CD4-positive, alpha-beta T cell treated with Interferon alpha-2 for 1 hour (primary cell): ENCODE measurements at places on chromosomes 16 and 17.

DNA sequence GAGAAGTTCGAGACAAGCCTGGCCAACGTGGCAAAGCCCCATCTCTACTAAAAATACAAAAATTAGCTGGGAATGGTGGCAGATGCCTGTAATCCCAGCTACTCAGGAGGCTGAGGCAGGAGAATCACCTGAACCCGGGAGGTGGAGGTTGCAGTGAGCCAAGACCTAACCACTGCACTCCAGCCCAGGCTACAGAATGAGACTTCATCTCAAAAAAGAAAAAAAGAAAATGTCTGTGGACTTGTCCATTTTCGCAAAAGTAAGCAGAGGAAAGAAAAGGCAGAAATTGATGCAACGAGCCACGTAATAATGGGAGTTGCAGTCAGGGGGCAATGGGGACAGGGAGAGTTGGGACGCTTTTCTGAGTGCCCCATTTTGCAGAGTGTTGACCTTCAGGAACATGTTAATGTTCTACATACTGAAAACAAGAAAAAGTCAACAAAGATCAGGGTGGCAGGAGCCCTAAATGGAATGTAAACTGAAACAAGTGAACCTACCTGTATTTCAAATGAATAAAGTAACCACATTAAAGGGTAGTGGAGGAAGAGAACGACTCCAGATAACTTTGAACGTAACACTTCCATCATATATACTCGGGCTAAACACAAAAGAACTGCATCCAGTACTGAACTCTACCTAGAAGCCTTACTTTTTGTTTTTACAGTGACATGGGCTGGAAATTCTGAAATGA is 76.4 kb downstream of the CNGB1 start:
- no peak for DNase-seq

- DNase-seq: no peak
These were observed 478.2 kb downstream of the WWOX start for GRCh38 chr16:78577630-78578029.

GRCh38 chr16:63228259-63228658 is 1192.0 kb upstream of the CDH8 start:
- no peak for DNase-seq

DNA sequence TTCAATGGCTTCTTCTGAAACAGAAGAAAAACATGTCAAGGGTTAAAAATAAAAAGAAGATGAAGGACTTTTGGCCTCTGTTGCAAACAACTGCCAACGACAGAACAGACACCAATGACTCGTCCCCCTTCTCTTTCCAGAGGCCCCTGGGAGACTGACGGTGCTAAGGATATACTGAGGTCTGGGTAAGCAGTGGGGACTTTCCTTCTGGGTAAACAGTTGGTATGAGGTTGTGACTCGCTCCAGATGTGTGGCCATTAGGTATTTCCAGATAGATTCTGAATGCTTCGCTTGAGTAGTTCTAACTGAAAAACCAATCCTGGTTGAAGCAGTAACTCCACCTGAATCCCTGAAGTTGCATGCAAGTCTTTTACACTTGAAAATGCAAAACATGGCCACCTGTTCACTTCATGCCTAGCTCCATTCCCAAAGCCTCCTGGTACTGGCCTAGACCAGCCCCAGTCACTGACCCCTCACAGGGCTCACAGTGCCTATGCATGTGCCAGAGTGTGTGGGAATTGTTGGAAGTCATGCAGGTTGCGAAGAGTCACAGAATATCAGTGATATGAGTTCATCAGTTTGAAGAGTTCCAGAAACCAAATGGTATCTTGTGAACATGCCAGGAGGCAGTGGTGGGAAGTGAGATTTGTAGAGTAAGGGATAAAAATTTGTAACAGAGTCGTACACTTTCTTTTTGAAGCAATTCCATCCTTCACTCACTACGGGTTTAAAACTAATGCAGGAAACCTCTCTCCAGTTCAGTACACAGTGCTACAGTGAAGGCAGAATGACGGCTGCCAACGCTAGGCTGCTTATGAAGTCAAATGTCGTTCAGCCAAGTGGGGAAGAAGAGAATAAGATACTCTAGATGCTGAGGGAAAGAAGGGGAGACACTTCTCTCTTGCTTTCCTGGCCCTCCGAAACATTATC is 217.8 kb downstream of the ZFHX3 start:
- DNase-seq: no peak

- no peak for DNase-seq
These were observed 47.9 kb downstream of the SETD6 start for GRCh38 chr16:58563235-58563634.

DNA sequence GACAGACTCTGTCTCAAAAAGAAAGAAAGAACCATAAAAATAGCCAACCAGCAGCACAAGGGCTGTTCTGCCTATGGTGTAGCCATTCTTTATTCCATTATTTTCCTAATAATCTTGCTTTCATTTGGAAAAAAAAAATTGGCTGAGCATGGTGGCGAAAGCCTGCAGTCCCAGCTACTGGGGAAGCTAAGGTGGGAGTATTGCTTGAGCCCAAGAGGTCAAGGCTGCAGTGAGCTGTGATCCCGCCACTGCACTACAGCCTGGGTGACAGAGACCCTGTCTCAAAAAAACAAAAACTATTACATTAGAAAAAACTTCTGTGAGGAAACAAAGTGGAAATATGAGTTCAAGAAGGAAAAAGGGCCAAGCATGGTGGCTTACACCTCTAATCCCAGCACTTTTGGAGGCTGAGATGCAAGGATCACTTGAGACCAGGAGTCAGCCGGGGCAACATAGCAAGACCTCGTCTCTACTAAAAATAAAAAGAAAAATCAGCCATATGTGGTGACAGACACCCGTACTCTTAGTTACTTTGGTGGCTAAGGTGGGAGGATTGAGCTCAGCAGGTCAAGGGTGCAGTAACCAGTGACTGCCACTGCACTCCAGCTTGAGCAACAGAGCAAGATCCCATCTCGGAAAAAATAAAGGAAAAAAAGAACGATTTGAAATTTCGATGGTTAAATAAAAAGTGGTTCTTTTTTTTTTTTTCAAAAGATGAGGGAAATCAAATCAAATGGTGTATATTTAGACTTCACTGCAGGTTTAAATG is 2.5 kb downstream of the DCAKD start:
- DNase-seq: no peak

DNA sequence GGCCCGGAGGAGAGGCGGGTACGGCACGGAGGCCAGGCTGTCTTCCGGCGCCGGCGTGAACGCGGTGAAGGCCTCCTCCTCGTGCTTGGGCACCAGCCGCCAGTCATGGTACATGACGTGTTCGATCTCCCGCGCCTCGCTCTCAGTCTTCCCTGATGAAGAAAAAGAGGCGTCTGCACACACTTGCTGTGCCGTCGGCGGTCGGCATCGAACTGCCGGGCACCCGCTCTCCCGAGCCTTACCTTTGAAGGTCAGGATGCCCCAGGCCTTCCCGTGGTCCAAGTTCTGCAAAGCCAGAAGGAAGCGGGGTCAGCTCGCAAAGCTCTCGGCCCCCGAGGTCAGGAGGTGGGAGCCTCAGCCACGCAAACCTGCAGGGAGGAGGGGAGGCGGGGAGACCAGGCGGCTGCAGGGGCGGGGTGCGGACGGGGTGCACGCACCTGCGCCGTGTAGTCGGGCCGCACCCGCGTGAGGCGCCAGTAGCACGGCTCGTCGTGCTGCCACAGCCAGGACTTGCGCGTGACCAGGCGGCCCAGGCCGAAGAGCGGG is at the start of gene EME2:
Gene EME2 (plus strand): TSS at position 449 of the 546 bp plus-strand sequence. CDS start 418 bp downstream, outside the sequence.
- DNase-seq: no peak

DNA sequence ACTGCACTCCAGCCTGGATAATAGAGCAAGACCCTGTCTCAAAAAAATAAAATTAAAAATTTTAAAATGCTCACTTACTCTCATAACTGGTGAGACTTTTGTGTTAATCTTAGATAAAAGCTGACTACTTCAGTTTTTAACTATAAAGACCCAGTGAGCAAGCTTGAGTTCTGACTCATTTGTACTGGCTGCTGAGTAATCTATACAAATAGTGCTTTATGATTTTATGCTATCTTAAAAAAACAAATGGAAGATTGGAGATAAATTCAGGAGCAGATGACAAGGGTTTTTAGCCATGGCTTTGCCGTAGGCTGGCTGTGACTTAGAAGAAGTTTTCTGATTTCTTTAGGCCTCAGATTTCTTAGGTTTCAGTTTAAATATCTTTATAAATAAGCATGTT is 30.5 kb downstream of the SNTB2 start:
- DNase-seq: no peak

- DNase-seq: no peak
These were observed 74.1 kb downstream of the CCDC182 start for GRCh38 chr17:57670769-57671569.

- DNase-seq: no peak
These were observed 39.1 kb downstream of the CDRT15 start for GRCh38 chr17:14197586-14197985.

DNA sequence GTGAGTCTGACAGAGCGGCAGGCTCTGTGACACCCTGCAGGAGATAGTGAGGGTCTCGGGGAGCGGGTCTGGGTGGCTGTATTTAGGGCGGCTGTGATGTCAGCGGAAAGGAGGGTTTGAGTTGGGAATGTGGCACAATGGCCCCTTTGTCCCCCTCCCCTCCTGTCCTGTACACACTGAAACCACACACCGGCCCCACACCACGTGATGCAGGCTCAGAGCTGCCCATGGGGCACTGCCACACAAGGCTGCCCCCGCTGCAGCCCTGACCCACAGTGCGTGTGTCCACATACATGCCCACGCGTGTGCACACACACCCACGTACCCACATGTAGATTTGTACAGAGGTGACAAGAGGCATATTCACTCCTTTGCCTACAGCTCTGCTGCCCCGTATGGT is 15.3 kb downstream of the SGCA start:
- no peak for DNase-seq
